ENCODE measurements at places on chromosomes 7 and 10.

- no peaks in the 10 kb centered on the region for H3K27me3 ChIP-seq
- H3K4me1 ChIP-seq = peaks cover 4% of the 10 kb centered on the region
- no peak overlapping the region for H3K4me3 ChIP-seq
- no peak overlapping the region for H3K27ac ChIP-seq
- H3K36me3 ChIP-seq = no peaks in the 10 kb centered on the region
- DNase-seq = no peak
Observed at GRCh38 chr7:114788706-114789105, 133.2 kb upstream of the MDFIC start.

DNA sequence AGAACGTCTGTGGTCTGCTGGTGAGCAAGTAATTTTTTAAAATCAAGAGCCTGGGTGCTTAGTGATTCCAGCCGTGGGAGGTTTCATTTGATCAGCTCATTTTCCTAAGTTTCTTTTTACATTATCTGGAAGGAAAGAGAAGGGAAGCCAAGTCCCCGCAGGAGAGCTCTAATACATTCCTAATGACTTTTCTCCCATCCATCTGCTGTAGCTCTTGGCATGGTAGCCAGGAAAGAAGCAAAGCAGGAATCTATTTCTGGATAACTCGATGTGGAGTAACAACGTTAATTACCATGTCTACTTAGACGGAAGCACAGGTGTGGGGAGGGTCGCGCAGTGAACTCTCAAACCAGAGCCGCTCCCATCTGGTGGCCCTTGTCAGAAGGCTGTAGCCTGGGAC is 121.9 kb downstream of the PAXIP1 start:
- DNase-seq = no peak
- no peak overlapping the region for H3K27ac ChIP-seq
- no peak overlapping the region for H3K4me3 ChIP-seq
- no peaks in the 10 kb centered on the region for H3K4me1 ChIP-seq
- H3K36me3 ChIP-seq = no peaks in the 10 kb centered on the region
- peaks cover 5% of the 10 kb centered on the region for H3K27me3 ChIP-seq

DNA sequence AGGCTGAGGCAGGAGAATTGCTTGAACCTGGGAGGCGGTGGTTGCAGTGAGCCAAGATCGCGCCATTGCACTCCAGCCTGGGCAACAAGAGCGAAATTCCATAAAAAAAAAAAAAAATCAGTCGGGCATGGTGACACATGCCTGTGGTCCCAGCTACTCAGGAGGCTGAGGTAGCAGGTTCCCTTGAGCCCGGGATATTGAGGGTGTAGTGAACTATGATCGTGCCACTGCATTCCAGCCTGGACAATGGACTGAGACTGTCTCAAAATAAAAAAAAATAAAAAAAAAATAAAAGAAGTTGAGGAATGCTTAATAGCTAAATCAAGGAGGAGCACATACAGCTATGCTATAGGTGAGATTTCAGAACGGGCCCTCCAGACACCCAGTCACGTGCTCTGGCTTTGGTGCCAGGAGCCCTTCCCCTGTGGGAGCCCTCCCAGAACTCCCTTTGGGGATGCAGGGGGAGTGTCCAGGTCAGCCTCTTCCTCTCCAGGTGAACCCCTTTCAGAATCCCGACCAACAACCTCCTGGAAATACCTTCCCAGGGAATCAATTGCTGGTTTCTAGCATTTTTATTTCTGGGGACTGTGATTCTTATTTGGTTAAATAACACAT is 42.9 kb upstream of the CTBP2 start:
- H3K36me3 ChIP-seq = no peaks in the 10 kb centered on the region
- no peak overlapping the region for H3K4me3 ChIP-seq
- no peaks in the 10 kb centered on the region for H3K27me3 ChIP-seq
- no peaks in the 10 kb centered on the region for H3K4me1 ChIP-seq

GRCh38 chr10:31148951-31149350 is 117.3 kb upstream of the ZNF438 start:
- H3K27ac ChIP-seq = no peak overlapping the region
- H3K27me3 ChIP-seq = no peaks in the 10 kb centered on the region
- no peak overlapping the region for H3K4me3 ChIP-seq

DNA sequence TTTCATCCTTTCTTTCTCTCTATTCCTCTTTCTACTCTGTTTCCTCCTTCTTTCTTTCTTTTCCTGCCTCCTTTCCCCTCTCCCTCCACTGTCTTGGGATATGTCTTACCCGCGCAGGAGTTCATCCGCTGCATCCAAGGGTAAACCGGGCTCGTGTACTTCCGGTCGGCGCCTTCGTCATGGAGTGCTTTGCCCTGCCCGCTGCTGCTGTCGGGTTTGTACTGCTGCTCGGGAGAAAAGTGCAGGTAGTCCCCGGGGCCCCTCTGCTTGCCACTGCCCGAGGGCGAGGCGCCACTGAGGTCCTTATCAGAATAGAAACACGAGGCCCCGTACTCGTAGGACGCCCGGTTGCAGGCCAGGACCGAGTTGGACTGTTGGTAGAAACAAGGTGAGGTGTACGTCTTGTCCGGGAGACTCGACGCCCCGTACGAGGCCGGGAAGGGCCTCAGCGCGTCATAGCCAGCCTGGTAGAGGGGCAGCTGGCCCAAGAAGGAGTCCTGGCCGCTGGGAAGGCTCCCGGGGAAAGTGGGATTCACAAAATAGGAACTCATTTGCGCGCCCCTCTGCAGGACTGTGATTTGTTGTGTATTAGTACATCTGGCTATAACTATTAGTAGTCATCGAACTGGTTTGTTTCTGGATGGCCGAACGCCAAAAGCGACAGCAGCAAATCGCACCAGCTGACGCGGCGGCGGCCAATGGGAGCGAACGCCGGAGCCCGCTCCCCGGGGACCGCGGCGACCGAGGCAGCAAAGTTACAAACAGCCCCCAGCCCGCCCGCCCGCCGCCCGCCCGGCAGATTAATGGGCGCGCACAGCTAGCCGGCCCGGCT is at the start of gene HOXA6:
Gene HOXA6, minus strand, starts transcription at position 576 of the 832 bp plus-strand sequence. Its CDS starts 25 bp downstream, at position 551.
- peak within 1 kb of the TSS; percentile 71 for H3K27ac ChIP-seq
- H3K4me1 ChIP-seq = peaks cover 35% of the 10 kb centered on the region
- peak; percentile 88 for DNase-seq
- peak within 1 kb of the TSS; percentile 78 for H3K4me3 ChIP-seq
- peaks cover 39% of the 10 kb centered on the region for H3K36me3 ChIP-seq

GRCh38 chr10:125976960-125977605 is 80.7 kb downstream of the FANK1 start:
- no peaks in the 10 kb centered on the region for H3K4me1 ChIP-seq
- H3K36me3 ChIP-seq = no peaks in the 10 kb centered on the region
- no peak overlapping the region for H3K27ac ChIP-seq
- no peak overlapping the region for H3K4me3 ChIP-seq

- no peaks in the 10 kb centered on the region for H3K36me3 ChIP-seq
- DNase-seq = no peak
- H3K27ac ChIP-seq = no peak overlapping the region
- H3K4me1 ChIP-seq = no peaks in the 10 kb centered on the region
- H3K4me3 ChIP-seq = no peak overlapping the region
Observed at GRCh38 chr7:655758-656157, 70.7 kb upstream of the DNAAF5 start.

DNA sequence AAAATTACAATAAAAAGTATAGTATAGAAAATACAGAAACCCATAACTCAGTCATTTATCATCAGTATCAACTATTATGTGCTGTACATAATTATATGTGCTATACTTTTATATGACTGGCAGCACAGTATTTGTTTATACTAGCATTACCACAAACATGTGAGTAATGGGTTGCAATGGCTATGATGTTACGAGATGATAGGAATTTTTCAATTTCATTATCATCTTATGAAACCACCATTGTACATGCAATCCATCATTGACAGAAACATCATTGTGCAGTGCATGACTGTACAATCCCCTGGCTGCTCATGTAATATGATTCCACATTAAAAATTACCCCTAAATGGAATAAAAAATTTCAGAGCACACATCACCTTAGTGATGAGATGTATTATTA is 55.7 kb upstream of the TMEM229A start:
- no peak overlapping the region for H3K4me3 ChIP-seq
- H3K27ac ChIP-seq = no peak overlapping the region
- no peaks in the 10 kb centered on the region for H3K27me3 ChIP-seq
- H3K4me1 ChIP-seq = no peaks in the 10 kb centered on the region

DNA sequence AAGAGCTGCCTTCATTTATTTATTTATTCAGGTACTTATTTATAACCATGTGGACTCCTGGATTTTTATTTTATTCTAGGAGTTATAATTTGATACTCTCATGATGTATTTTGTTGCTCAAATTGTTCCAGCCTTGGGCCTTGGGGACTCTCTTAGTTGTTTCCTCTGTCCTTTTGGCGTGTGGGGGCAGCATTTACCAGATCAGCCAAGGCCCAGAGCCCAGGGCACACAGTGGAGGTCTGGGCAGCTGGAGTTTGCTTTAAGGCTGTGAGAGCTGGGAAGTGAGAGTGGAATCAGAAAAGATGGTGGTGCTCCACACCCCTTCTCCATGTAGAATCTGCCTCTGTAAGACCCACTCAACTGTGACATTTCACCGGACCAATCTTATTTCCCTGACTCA is 398.9 kb downstream of the RPS24 start:
- no peaks in the 10 kb centered on the region for H3K36me3 ChIP-seq
- peaks cover 12% of the 10 kb centered on the region for H3K4me1 ChIP-seq
- H3K27me3 ChIP-seq = no peaks in the 10 kb centered on the region
- peak overlapping the region; percentile 2 for H3K27ac ChIP-seq
- no peak overlapping the region for H3K4me3 ChIP-seq

- H3K4me1 ChIP-seq = no peaks in the 10 kb centered on the region
- no peaks in the 10 kb centered on the region for H3K27me3 ChIP-seq
- H3K4me3 ChIP-seq = peak overlapping the region; percentile 87
- no peaks in the 10 kb centered on the region for H3K36me3 ChIP-seq
Observed at GRCh38 chr7:98251231-98251600, 816 bp downstream of the TECPR1 start.

- no peaks in the 10 kb centered on the region for H3K4me1 ChIP-seq
- no peak overlapping the region for H3K4me3 ChIP-seq
- no peaks in the 10 kb centered on the region for H3K36me3 ChIP-seq
Observed at GRCh38 chr7:144523621-144524020, 120.1 kb upstream of the NOBOX start.

- no peaks in the 10 kb centered on the region for H3K27me3 ChIP-seq
- DNase-seq = no peak
- H3K4me1 ChIP-seq = no peaks in the 10 kb centered on the region
- no peaks in the 10 kb centered on the region for H3K36me3 ChIP-seq
- no peak overlapping the region for H3K4me3 ChIP-seq
Observed at GRCh38 chr10:95201736-95202135, 7.7 kb downstream of the ACSM6 start.

DNA sequence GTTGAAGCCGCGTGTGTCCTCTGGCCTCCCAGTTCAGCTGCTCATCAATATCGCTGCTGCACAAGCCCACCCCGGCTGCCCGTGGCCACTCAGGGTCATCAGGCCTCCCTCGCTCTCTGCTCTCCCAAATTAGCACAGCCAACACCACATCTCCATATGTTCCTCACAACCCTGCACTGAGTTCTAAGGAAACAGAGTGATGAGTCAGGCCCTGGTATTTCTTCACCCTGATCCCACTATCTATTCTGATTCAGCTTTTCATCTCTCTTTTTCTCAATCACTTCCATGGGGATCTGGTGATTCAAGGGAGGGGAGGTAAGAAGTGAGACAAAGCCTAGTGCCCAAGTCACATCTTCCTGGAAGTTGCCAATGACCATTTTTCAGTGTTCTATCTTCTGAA is 23.8 kb downstream of the CYTH3 start:
- H3K27ac ChIP-seq = no peak overlapping the region
- DNase-seq = no peak
- no peak overlapping the region for H3K4me3 ChIP-seq
- H3K4me1 ChIP-seq = no peaks in the 10 kb centered on the region
- no peaks in the 10 kb centered on the region for H3K27me3 ChIP-seq

DNA sequence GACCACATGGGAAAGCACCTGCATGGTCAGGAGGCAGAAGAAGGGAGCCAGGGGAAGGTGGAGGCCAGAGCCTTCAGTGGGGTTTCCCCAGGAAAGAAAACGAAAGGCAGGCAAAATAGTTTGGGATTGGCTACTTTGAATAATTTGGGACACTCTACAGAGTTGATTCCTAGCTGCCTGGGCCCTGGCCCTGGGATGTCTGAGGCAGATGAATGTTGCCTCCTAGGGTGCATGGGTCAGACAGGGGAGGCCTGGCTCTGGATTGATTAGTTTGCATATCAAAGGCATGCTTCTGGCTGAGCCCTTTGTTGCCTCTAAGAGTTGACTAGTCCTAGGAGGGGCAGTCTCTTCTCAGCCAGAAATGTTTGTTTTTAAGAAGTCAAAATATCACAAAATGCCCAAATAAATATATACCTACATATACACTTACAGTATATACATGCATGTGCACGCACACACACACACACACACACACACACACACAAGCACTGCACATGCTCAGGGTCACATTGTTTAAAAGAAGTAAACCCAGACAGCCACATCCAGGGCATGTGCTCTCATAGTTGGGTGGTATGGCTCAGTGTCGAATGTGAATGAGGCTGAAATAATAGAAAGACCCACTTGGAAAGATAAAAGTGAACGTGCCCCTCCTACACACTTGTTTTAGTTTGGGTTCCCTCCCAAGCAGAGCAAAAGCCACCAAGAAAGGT is 184.2 kb downstream of the GPAM start:
- H3K4me3 ChIP-seq = no peak overlapping the region
- DNase-seq = no peak
- H3K4me1 ChIP-seq = peaks cover 5% of the 10 kb centered on the region

DNA sequence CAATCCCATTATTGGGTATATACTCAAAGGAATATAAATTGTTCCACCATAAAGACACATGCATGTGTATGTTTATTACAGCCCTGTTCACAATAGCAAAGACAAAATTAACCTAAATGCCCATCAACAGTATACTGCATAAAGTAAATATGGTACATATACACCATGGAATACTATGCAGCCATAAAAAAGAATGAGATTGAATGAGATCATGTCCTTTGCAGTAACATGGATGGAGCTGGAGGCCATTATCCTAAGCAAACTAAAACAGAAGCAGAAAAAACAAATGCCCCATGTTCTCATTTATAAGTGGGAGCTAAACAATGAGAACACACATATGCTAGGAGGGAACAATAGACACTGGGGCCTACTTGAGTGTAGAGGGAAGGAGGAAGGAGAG is 44.7 kb upstream of the CROT start:
- no peaks in the 10 kb centered on the region for H3K4me1 ChIP-seq
- DNase-seq = no peak
- peaks cover 3% of the 10 kb centered on the region for H3K27me3 ChIP-seq
- H3K36me3 ChIP-seq = no peaks in the 10 kb centered on the region

DNA sequence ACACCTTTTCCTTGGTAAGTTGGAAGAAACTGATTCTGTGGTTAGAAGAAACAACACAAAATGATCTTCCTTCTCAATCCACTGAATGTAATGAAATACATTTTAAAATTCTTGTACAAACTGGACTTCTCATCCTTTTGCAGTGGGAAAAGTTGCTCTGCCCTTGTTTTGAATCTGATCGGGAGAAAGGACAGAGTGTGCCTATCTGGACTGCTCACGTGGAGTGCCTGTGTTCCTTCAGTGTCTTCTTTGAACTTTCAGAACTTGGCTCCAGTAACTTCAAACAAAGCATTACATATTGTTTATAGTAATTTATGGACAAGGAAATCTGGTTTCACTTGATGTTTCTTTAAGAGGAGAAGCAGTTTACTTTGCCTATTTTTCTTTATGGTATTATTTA is 17.1 kb downstream of the SLC26A3 start:
- no peaks in the 10 kb centered on the region for H3K36me3 ChIP-seq
- no peak overlapping the region for H3K4me3 ChIP-seq
- no peaks in the 10 kb centered on the region for H3K27me3 ChIP-seq
- no peaks in the 10 kb centered on the region for H3K4me1 ChIP-seq

GRCh38 chr10:60784641-60785040 is 6.4 kb downstream of the CDK1 start:
- H3K36me3 ChIP-seq = no peaks in the 10 kb centered on the region
- H3K4me1 ChIP-seq = no peaks in the 10 kb centered on the region
- no peaks in the 10 kb centered on the region for H3K27me3 ChIP-seq

Measured in tibial artery (tissue), 4 donors.